ENCODE measurements at places on chromosomes 7 and 10.

DNA sequence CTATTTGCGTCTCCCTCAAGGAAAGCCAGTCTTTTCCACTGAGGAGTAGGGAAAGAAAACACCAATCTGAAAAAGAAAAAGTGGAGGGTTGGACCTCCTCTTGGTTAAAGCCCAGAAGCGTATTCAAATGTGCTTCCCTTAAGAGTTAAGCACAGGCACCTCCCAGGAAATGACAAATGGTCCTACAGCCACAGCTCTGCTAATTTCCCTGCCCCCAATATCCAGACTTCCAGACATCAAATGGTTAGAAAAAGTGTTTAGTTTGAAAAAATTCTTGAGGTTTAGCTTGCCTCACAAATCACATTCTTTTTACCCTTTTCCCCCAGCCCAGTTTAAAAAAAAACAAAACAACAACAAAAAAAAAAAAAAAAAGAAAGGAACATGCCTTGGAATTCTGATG is 19.0 kb upstream of the COL1A2 start:
- DNase-seq = no peak

- no peak for DNase-seq
Observed at GRCh38 chr10:132322586-132323048, 9.4 kb upstream of the LRRC27 start.

- no peak for DNase-seq
Observed at GRCh38 chr10:122646511-122647382, 52.9 kb downstream of the C10orf120 start.

GRCh38 chr7:155922067-155922816 is 110.0 kb upstream of the SHH start:
- DNase-seq = no peak

DNA sequence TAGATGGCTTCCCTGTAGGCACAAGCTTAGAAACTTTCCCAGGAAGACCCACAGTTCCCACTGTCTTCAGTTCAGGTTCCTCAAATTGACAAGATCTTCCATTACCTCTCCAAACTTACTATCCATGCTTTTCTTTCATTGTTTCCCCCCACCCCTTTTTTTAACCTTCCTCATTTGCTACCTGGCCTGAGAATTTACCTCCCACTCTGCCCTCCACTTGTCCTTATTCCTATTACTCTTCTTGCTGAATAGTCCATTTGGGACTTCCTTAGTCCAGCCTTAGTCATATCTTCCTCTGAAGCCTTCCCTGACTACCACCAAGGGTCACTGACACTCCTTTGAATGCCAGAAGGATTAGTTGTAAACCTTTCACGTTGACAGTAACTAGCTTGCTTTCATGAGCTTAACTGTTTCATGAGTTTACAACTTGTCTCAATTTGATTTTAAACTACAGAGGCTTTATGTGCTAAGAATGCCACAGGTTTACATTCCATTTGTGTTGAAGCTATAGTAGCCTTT is 1.2 kb upstream of the CALU start:
- no peak for DNase-seq

GRCh38 chr7:139159900-139160675 is 50.6 kb upstream of the ZC3HAV1 start:
- DNase-seq = no peak

- no peak for DNase-seq
Observed at GRCh38 chr10:1895691-1896090, 158.4 kb upstream of the ADARB2 start.

- no peak for DNase-seq
Observed at GRCh38 chr10:17585016-17585415, 32.2 kb downstream of the HACD1 start.

GRCh38 chr7:20350996-20351692 is 20.4 kb downstream of the ITGB8 start:
- no peak for DNase-seq

- DNase-seq = no peak
Observed at GRCh38 chr10:43125881-43126731, 12.1 kb upstream of the CSGALNACT2 start.

- DNase-seq = no peak
Observed at GRCh38 chr7:153532326-153532725, 519.9 kb upstream of the DPP6 start.

DNA sequence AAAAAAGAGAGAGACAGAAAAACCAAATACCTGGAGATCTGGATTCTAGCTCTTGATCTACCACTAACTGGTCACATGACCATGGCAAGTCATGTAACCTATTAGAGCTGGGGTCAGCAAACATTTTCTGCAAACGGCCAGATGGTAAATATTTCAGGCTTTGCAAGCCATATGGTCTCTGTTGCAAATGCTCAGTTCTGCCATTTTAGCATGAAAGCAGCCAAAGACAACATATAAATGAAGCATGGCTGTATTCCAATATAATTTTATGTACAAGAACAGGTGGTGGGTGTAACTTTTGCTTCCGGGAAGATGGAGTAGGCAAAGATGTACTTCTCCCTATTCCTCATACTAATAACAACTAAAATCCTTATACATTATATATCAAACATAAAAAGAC is 6.7 kb downstream of the FRA10AC1 start:
- no peak for DNase-seq

DNA sequence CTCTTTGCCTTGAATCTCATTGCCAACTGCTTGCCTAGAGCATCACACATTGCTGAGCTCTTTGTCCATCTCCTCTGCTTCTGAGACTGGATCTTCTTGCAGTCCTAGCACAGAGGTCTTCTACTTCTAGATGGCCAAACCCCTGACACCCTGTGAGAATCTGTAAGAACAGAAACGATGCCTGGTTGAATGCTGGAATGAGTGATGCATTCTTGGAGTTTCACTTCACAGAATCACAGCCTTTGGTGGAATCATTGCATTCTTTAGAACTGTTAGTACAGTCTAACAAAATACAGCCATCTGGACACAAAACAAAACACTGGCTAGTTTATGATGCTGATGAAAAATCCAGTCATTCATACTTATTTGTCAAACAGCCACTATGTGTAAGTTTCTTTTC is 141.7 kb upstream of the ITGB1 start:
- DNase-seq = no peak

GRCh38 chr10:98138031-98138430 is 3.6 kb downstream of the R3HCC1L start:
- DNase-seq = no peak

- no peak for DNase-seq
Observed at GRCh38 chr7:45656431-45656830, 82.3 kb downstream of the ADCY1 start.

GRCh38 chr10:69239816-69240434 is 19.8 kb downstream of the HKDC1 start:
- DNase-seq = no peak

DNA sequence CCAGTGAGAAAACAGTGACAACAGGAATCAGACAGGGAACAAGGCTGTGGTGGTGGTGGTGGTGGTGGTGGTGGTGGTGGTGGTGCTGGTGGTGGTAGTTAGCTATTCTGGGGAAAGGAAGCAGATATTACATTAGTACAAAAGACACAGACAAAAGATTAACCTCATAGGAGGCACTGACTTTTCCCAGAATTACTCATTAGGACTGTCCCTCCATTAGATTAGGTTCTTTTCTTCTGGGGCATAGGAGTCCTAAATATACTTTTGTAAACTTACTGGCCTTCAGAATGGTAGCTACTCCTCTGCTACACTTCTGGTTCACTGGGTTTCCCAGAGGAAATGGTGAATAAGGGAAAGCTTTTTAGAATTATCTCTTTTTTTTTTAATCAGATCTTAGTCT is 156.6 kb upstream of the SEMA3D start:
- DNase-seq = no peak

- DNase-seq = no peak
Observed at GRCh38 chr10:75498884-75499350, 67.5 kb downstream of the LRMDA start.

GRCh38 chr7:41760293-41760692 is 57.4 kb upstream of the INHBA start:
- DNase-seq = no peak

DNA sequence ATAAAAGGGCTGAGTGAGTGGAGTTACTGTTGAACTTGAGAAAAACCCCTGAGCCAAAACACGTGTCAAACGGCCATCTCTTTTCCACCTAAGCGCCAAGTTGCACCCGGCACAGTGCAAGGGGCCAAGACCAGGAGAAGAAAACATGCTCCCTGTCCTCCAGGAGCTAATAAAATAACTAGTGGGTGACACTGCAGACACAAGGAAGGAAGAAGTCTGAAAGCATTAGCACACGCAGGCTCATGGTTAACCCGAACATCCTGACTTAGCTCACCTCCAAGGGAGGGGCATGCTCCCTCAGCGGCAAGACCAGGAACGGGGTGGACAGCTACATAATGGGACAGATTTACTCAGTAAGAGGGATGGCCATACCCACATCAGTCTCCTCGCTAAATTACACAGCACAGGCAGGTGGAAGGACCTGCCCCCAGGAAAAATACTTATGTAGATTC is 65.0 kb downstream of the PIP4K2A start:
- DNase-seq = no peak

- DNase-seq = no peak
Observed at GRCh38 chr7:1225441-1226185, 7.1 kb upstream of the UNCX start.

- no peak for DNase-seq
Observed at GRCh38 chr10:130764651-130765050, 546.9 kb downstream of the TCERG1L start.

- no peak for DNase-seq
Observed at GRCh38 chr10:20059084-20059835, 243.0 kb downstream of the PLXDC2 start.

- DNase-seq = no peak
Observed at GRCh38 chr10:114100848-114101741, 57.4 kb downstream of the ADRB1 start.

- no peak for DNase-seq
Observed at GRCh38 chr10:26665080-26666048, 32.1 kb upstream of the PDSS1 start.

DNA sequence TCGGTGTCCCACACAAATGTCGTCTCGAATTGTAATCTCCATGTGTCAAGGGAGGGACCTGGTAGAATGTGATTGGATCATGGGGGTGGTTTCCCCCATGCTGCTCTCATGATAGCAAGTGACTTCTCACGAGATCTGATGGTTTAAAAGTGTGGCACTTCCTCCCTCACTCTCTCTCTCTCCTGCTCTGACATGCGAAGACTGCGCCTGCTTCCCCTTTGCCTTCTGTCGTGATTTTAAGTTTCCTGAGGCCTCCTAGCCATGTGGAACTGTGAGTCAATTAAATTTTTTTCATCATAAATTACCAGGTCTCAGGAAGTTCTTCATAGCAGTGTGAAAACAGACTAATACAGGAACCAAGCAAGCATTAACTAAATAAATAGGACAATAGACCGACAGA is 229.1 kb downstream of the GFRA1 start:
- no peak for DNase-seq

- no peak for DNase-seq
Observed at GRCh38 chr7:109950821-109951564, 1139.9 kb upstream of the LRRN3 start.

DNA sequence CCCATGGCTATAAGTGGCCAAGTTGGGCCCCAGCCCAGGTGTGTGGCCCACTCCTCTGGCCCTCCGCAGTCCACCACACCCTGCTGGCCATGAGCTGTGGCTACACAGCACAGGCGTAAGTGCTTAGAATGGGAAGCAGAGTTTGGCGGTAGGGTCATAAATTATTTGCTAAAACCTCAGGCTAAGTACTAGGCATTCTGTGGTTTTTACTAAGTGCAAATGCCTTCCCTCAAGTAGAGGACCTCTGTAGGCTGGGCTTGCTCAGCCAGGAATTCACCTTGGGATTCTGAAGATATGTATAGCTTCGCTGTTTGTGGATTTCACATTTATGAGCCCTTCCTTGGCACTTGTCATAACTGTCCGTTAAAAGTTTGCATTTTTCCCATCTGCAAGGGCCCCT is 44.8 kb upstream of the LOXL4 start:
- DNase-seq = no peak

DNA sequence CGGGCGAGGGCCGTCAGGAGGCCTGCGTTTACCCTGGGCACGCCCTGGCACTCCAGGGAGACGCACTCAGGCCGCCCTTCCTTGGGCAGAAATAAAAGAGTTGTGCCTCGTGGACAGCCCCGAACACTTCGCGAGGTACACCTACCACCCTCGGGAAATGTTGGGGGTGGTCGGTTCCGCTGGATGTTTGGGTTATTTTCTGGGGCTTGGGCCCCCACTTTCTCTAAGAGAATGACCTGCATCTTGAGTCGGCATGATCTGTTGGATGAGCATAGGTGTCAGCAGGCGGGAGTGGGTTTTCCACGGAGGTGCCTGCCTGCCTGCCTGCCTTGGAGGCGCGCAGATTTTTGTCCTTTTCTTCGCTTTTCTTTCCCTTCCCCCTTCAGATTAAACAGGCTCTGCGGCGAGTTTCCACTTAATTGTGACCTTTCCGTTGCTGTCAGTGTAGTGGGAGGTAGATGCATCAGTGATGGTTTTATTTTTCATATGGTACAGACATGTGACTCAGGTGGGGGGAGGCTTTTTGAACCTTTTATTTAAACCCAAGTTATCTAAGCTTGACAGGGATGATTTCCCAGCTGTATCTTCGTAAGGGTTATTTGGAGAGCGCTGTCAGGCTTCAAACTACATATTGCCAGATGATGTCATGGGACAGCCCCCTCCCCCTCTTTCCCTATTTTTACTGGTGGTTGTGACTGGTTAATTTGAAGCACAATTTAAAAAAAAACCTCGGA is 661 bp downstream of the HECTD2 start:
- DNase-seq = no peak

- no peak for DNase-seq
Observed at GRCh38 chr7:37489703-37490102, 41.0 kb upstream of the ELMO1 start.

DNA sequence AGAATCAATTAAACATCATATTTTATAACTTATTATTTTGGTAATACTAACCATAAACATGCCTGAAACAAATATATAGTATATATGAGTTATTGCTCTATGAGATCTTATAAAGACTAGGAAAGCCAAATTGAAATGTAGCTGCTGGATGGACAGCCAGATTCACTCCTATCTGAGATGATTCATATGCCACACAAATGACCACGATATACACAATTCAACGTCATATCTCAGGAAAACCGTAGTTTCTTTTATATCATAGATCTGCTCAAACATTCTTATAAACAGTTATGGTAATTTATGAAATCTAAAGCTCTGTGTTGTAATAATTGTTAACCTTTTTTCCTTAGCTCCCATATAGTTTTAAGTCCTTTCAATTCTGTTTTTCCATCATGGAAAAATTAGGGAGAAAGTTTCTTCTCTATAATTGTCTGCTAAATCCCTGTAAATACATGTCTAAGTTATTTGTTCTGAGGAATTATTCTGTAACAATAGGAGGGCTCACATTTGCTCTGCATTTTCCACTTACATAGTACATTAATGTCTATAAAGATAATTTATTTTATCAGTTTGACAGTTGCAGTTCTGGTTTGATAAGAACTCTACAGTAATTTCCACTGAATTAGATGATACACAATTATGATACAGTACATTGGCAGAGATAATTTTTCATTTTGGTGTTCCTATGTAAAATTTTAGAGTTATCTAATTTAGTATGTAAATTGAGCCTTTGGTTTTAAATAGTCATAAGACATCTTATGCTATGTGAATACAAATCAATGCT is 42.7 kb downstream of the GNAT3 start:
- no peak for DNase-seq
